Caki2 (cell line): ENCODE measurements at places on chromosomes 7 and 10. TPM values are rescaled to one million over a fixed set of nuclear protein-coding genes. Genes with fewer than 3 reads are reported as not detected.

Gene ANKRD22
- not detected in 2 replicates for total RNA-seq

Gene MPP7
- 1.8 TPM in 1 of 2 replicates, not detected in the other for total RNA-seq

Gene C10orf53
- not detected in 2 replicates for total RNA-seq

Gene CFAP70
- total RNA-seq, result 0.78 and 3.4 TPM in 2 replicates

Gene CYP3A7
- not detected in 2 replicates for total RNA-seq

Gene EGR2
- 0.03 TPM in 1 of 2 replicates, not detected in the other for total RNA-seq
